ENCODE measurements at places on chromosomes 2 and 18. TPM values are rescaled to one million over a fixed set of nuclear protein-coding genes. Genes with fewer than 3 reads are reported as not detected.
A peak's percentile ranks its signal among the peaks of the same experiment; 100 is the strongest.

DNA sequence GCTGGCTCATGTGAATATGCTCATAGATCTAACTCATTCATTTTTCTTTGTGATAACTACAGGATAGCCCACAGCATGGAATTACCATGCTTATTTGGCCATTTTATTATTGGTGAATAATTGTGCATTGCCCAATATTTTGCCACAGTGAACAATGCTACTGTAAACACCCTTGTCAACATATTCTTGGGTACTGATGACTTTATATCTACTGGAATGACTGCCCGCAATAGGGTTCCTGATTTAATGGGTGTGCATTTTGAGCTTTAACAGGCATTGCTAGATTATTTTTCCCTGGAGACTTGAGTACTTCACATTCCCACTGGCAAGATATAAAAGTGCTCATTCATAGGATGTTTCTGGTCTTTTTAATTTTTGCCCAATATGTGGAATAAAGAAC is 42.7 kb upstream of the EVA1A start:
- ATAC-seq, result no peak

Gene KLF7
- total RNA-seq, result 40.6 TPM

- ATAC-seq, result no peak
These were observed 1.5 kb downstream of the FAM228A start for GRCh38 chr2:24176326-24176725.

- no peak for ATAC-seq
These were observed 40.0 kb downstream of the BCL2L11 start for GRCh38 chr2:111160758-111161157.

DNA sequence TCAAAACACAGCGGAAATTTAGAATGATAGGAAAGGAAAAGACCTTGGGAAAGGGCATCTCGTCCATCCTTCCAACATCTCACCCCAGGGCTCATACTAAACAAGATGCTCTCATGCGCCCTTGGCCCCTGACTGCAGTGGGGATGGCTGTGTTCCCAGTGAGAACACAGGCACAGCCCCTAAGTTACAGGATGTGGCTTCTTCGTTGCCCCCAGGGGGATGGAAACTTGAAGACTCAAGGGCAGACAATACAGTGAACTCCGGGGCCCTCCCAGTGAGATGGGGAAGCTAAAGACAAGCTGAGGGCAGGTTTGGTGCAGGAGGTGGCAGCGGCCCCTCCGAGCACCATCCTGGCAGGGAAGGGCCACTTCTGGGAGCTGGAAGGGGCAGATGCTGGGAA is 139.7 kb downstream of the INO80D start:
- no peak for ATAC-seq

GRCh38 chr2:24191848-24192247 is 17.0 kb downstream of the FAM228A start:
- no peak for ATAC-seq

DNA sequence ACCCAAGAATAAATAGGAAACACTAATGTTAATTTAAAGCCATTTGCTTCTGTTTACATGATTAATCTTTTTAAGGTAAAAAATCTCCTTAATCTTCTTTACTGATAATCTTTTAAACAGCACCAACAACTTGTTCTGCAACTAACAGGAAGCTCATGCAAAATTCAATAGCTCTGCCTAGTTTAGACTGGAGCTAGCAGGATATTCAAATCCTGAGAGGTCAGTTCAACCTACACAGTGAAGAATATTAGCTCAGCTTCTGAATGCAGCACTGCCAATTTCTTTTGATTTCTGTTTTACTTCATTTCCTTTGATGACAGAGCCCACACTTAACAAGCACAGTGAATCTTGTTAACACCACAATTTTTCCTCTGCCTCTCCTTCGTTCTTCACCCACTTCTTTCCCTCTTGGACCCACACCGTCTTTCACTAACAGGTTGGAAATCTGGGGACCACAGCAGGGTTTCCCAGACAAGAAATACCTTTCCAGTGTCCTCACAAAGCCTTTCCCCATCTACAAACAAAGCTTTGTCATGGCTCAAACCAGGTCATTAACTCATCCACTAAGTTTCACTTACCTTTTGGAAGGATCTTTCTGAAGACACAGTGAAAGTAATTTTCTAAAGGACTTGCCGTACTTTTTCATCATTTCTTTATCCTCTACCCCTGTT is 109.8 kb downstream of the STK39 start:
- no peak for ATAC-seq

DNA sequence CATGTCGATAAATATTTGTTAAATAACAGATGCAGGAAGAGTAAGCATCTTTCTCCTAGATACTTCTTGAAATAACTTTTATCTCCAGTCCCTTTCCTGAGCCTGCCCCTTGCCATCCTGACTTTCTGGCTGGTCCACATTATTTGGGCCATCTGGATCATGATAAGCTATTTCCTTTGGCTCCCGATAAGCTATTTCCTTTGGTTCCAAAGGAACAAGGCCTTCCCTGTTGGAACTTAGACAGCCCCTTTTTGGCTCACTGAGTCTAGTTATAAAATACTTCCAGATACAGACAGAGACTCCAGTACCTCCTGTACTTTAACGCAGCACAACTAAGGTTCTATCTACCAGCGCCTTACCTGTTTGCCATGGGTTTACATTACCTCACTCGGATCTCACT is 205.3 kb upstream of the CCDC150 start:
- no peak for ATAC-seq

DNA sequence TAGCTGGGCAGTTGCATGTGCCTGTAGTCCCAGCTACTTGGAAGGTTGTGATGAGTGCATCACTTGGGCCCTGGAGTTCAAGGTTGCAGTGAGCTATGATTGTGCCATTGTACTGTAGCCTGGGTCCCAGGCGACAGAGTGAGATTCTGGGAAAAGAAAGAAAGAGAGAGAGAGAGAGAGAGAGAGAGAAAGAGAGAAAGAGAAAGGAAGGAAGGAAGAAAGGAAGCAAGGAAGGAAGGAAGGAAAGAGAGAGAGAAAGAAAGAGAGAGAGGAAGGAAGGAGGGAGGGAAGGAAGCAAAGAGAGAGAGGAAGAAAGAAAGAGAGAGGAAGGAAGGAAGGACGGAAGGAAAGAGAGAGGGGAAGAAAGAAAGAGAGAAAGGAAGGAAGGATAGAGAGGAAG is 128.4 kb downstream of the GALNT3 start:
- ATAC-seq, result no peak

DNA sequence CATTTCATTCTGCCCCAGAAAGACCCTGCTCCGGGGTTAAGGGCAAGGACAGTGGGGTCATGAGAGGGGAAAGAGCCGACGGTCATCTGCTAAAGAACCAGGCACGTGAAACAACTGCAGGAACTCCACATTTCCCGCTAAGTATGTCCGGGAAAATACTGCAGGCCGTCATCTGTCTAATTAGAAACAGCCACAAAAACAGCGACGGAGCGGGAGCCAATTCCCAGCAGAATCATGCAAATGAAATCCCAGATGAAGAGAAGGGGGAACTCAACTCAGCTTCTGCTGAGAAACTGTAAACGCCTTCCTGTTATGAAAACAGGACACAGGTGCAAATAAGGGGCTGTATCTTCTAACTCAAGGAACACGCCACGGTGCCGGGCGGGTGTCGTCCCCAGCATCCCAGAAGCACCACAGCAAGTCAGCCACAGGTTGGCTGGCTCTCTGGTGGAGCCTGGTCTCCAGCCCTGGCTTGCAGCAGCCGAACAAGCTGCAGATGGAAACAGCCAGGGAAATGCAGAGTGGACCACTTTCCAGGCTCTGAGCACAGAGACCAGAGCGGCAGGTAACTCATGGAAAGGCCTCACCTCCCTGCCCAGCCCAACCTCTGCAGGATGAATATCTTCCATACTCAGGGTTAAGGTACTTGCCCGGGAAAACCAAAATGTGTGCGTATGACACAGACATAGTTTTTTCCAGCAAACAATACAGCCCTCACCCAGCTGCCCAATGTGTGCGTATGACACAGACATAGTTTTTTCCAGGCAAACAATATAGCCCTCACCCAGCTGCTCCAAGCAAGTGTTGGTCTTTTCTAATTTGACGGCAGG is 28.9 kb downstream of the PXDN start:
- ATAC-seq, result no peak

DNA sequence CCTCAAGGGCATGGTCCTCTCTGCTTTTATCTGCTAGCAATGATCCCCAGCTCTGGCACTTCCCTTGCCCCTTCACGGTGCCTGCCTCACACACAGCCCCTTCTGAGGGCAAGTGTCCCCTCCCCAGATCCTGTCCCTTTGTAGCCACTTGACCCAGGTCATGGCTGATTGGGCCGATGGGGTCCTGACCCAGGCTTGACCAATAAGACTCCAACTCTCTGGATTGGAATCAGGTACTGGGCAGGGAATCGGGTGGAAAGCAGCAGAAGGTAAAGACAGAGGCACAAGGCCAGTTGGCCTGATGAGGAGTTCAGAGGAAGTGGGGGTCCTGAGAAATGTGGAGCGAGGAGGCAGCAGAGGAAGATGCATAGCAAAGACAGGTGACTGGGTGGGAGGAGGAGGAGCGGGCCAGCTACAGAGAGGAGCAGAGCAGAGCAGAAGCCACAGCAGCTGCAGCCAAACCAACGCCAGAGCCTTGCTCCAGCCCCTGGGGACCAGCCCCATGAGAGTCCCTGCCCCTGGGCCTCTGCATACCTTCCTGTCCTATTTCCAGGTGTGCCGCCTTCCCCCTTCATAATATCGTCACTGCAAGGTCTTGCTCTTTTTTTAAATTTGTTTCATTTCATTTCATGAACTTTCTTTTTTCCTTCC is 39.1 kb downstream of the CAPN13 start:
- no peak for ATAC-seq

DNA sequence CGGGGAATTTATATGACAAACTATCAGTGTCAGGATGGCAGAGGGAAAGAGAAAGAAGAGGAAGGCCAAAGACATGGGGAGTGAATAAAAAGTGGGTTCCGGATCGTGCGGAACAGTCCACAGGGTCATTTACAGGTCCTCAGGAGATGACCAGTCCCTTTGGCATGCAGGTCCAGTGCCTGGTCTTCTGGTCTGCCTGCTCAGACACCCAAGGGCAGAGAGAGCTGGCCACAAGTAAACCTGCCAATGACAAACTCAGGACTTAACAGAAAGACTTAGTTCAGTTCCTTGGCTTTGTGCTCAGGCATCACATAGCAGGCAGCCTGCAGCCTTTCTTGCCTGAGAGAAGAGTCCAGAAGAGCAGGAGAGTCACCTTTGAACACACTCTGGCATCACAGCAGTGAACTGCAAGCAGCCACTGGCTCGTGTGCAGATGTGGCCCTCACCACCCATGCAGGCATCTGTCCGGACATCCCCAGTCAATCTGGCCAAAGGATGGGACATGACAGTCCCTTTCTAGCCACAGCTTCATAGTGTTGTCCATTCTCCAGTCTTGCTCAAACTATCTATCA is 14.0 kb downstream of the TMEM127 start:
- no peak for ATAC-seq

DNA sequence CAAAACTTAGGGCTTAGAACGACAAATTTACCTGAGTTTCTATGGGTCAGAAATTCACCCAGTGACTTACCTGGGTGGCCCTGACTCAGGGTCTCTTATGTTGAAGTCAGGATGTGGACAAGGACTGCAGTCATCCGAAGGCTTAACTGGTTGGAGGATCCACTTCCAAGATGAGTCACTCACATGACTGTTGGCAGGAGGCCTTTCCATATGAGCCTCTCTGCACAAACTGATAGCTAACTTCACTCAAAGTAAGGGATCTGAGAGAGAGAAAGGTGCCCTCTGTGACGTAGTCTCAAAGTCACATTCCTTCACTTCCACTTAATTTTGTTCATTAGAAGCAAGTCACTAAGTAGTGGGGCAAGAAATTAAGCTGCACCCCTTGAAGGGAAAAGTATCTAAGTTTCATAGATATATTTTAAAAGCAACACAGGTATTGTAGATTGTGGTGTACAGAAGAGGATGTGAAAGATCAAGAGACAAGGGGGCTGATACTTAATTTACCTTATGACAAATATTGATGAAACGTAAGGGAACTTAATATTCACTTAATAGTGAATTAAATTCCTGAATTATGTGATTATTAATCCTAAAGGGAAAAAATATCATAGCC is 48.4 kb downstream of the TANK start:
- peak; percentile 71 for ATAC-seq

DNA sequence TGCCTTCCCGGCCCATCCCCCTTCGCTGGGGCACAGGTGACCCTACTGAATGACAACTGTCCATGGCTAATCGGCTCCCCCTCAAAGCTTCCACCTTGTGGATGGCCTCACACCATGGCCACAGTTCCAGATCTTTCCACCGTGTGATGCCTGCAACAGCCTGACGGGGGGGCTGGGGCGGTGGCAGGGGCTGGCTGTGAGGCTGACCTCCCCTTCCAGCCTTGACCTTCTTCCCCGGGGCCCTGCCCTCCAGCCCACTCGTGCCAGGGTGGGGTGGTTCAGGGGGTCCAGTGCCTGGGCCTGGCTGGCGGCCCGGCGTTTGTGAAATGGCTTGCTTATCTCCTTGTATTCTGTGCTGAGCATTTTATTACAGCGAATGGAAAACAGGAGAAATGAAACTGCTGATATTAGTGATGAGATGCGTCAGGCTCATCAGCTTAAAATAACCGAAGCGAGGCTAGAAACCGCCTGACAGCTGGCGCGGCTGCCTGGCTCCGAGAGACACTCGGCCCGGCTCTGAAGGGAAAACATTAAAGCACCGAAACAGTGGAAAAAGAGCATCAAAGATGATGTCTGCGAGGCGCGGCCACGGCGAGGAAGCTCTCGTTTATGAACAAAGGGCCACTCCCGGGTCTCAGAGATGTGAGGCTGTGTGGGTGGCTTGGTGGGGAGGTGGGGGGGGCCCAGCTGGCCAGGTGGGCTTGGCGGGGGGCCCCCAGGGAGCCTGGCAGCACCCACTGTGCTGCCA is 916 bp upstream of the PDCD1 start:
- ATAC-seq, result peak; percentile 39

DNA sequence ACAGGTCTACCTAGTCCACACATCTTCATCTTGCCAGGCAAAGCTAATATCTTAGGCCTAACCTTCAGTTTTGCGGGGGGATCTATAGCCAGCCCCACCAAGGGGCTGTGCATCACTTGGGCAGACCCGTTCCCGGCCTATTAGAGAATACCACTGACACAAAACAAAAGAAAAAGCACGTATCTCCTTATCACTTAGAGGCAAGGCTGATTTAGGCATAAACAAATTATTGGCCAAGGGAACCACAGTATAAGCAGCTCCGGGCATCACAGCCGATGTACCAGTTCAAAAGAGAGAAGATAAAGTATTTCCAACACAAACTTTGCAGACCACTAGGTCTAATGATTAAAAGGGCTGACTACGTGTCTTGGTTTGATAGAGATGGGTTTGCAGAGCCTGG is 248.0 kb downstream of the TCF4 start:
- ATAC-seq, result no peak

GRCh38 chr2:230931556-230932231 is 6.7 kb upstream of the GPR55 start:
- ATAC-seq, result no peak

DNA sequence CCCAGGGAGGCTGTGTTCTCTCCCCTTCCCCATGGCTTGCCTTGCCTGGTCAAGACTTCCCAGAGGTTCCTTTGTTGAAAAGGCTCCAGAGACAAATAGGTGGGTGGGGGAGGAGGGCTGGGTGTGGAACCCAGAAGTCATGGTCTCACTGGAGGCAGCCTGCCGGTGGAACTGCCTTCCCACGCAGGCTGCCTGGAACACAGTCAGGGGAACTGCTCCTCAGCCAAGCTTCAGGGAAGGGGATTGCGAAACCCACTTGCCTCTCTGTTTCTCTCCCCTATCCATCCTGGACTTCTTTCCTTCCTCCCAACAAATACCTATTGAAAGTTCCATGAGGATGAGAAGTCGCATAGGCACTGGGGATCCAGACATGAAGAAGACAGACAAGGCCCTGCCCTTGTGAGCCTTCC is 31.6 kb downstream of the MARCO start:
- no peak for ATAC-seq

Data from activated T-helper 17 cell treated with anti-CD3 and anti-CD28 coated beads, Interleukin-2, amount 50 U/mL, for 72 hours (primary cell).